NCI-H1436 treated with DMSO at 0.1 percent for 48 hours (cell line): ENCODE measurements at places on chromosomes 2 and 18.

- no peak for DNase-seq
Measured at GRCh38 chr2:74000666-74001065, 16.0 kb downstream of the TET3 start.

- no peak for DNase-seq
Measured at GRCh38 chr2:121866789-121867188, 111.3 kb downstream of the TSN start.

- no peak for DNase-seq
Measured at GRCh38 chr2:29744976-29745375, 176.4 kb downstream of the ALK start.

- no peak for DNase-seq
Measured at GRCh38 chr2:145759228-145759915, 1239.5 kb upstream of the ZEB2 start.

DNA sequence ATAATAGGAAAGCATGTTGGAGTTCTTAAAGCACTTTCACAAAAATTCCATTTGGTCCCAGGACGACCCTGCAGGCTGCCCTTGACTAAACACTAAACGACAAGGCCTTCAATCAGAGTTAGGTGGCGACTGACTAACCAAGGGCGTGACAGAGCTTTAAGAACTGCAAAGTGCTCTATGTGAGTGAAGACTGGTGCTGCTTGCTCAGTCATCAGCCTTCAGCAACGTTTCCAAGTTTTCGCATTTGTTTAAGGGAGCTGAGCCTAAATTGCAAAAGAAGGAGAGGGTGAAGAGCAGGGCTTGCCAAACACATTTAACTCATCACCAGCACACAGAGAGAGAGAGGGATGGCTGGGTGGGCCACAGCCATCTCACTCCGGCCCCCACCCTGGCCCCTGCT lies 204.7 kb upstream of the PID1 start:
- DNase-seq, result no peak

GRCh38 chr2:219973136-219973535 lies 345.7 kb downstream of the SLC4A3 start:
- DNase-seq, result no peak

DNA sequence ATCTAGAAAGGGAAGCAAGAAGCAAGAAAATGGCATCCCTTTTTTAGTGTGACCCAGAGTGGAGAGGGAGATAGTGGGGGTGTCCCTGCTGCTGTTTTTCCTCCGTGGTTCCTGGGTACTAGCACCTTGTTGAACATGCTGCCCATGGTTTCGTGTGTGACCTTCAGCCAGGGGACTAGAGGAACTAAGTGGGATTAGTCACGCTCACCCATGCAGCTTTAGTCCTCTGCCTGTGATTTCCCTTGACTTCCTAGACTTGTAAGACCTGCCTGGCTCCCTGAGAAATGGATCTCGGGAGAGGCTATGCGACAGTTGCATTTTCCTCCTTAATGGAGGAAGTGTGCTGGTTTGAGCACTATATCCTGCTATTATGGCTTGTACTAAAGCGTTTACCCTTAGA lies 471.4 kb downstream of the DCDC2C start:
- DNase-seq, result no peak

GRCh38 chr18:27004056-27004829 lies 138.7 kb upstream of the AQP4 start:
- no peak for DNase-seq

- no peak for DNase-seq
Measured at GRCh38 chr2:112962308-112963175, 15.3 kb upstream of the IL36G start.

- DNase-seq, result peak; percentile 77
Measured at GRCh38 chr2:236939721-236940231, 145.9 kb upstream of the COPS8 start.

DNA sequence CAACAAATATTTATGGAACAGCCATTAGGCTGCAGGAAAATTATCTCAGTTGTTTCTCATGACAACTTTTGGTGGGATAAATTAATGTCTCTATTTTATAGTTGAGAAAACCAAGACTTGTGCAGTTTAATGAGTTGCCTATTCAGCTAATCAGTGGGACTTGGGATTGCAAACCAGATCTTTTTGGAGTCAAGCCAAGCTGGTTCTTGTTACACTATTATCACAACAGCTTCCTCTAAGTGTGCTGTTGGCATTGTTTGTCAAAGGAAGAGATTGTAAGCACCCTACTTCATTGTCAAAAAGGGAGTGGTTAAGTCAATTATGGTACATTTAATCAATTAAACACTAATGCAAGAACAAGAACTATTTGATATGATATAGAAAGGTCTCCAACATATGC lies 119.2 kb downstream of the PAX3 start:
- DNase-seq, result peak; percentile 13

DNA sequence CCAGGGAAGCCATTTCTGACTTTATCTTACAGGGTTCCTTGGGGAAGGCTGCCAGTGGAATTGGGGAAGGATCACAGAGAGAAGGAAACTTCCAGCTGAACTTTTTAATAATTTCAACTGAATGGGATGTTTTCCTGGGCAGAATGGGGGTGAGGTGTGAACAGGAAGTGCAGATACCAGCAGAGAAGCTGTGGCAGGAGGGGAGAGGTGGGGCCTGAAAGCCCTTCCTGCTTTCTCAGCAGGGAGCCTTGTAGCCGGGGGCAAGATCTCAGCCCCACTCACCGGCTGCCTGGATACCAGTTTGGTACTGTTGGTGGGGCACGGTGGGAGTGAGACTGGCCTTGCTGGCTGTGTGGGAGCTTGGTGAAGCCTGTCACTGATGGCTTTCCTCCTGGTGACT lies 170.5 kb downstream of the ZBTB7C start:
- no peak for DNase-seq

GRCh38 chr2:224938651-224939182 lies 103.6 kb downstream of the DOCK10 start:
- DNase-seq, result no peak

- no peak for DNase-seq
Measured at GRCh38 chr2:219128396-219128795, 32.2 kb downstream of the NHEJ1 start.
